ENCODE measurements at places on chromosomes 1 and 21.

DNA sequence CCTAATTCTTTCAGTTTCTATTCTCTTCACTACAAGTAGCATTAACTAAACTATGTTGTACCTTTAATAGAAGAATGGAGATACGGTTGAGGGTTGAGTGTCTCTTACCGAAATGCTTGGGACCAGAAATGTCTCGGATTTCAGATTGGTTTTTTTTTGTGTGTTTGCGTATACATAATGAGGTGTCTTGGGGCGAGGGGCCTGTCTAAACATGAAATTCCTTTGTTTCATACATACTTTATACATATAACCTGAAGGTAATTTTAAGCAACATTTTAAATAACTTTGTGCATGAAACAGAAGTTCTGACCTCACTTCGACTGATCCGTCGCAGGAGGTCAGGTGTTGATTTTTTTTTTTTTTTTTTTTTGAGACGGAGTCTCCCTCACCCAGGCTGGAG, 36.3 kb upstream of the MYOCOS start:
- no peak for DNase-seq

- peak; percentile 16 for DNase-seq
Measured at GRCh38 chr21:45847870-45848269, 133.7 kb upstream of the COL6A1 start.

GRCh38 chr1:202156590-202156989, 3.8 kb downstream of the PTPN7 start:
- DNase-seq, result no peak

- DNase-seq, result no peak
Measured at GRCh38 chr1:2134621-2135307, 59.8 kb downstream of the FAAP20 start.

- DNase-seq, result no peak
Measured at GRCh38 chr21:17386498-17386897, 126.3 kb upstream of the CXADR start.

- no peak for DNase-seq
Measured at GRCh38 chr1:244161236-244161510, 110.1 kb downstream of the ZBTB18 start.

GRCh38 chr1:247358920-247359319, 27.3 kb upstream of the ZNF496 start:
- DNase-seq, result no peak

- no peak for DNase-seq
Measured at GRCh38 chr1:183039985-183040447, 16.8 kb downstream of the LAMC1 start.

- no peak for DNase-seq
Measured at GRCh38 chr1:69994241-69994640, 211.1 kb downstream of the LRRC40 start.

DNA sequence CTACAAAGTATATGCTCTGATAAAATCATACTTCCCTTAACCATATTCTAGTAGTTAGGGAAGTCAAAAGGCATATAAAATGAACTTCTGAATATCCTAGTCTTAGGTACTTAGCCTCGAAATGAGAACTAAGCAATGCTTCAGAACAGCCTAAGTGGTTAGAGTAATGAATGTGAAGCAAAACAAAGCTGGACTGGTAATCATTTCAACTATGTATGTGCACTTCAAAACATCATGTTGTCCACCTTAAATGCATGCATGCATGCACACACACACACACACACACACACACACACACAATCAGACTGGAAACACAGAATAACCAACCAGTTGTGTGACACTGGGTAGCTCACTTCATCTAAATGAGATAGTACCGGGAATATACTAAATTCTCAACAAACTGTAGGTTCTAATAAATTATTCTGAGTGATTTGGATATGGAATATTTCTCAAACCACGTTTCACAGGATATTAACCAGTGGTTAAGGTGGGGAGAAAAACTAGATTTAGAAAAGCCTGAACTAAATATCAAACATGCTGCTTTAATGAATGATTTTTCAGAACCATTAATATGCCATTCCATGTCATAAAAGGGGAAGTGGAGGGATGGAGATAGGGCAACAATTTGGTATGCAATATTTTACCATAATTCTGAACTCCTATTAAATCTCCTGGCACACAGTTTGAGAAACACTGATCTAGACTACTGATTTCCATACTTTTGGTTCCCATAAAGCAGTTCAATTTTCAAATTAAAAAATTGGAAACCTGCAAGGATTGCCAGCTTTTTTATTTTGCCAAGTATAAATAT, 19.5 kb downstream of the RNF115 start:
- no peak for DNase-seq

DNA sequence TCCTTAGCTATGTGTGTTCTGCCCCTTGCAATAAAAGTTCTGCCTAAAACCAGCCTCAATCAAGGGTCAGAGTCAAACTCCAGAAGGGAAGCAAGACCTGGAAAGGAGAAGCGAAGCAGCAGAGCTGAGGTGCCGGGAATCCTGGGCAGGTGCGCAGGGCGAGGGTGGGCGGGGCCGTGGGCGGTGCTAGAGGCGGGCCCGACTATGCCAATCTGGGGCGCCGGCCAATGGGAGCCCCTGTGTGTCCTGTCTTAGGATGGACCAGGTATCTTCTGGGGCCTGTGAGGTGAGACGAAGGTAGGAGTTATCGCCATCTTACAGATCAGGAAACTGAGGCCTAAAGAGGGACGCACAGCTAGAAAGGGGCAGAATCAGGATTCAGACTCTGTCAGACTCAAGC, 120.3 kb downstream of the PTPRU start:
- DNase-seq, result no peak

- no peak for DNase-seq
Measured at GRCh38 chr21:35254006-35254764, 205.1 kb upstream of the RUNX1 start.

DNA sequence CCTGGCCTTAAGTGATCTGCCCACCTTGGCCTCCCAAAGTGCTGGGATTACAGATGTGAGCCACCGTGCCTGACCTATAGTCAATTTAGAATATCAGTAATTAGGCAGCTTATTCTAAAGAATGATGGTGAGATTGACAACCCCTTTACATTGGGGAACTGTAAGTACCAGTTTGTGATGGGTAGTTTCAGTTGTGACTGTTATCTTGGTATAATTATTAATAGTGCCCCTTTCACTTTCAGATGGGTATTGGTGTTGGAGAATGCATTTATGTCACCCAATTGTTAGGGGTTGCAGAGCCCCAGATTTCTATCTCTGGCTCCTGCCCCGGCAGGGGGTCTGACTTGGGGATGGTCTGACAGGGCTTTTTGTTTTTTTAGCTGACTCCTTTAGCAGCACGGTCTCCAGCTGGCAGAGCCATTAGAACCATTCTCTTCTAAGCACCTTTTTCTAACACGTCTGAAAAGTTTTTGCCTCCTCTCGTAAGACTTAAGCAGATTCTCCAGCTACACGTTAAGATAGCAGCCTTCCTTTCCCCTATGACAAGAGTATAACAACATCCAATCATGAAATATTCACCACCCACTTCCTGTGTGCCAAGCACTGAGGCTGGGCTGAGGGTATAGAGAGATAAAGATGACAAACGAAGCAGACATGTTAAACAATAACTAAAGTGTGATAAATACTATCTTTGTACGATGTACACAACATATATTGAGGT, 157.8 kb downstream of the SDCCAG8 start:
- no peak for DNase-seq

- DNase-seq, result no peak
Measured at GRCh38 chr1:167515461-167515860, 2.9 kb downstream of the CD247 start.

GRCh38 chr1:234243521-234244260, 129.6 kb upstream of the COA6 start:
- no peak for DNase-seq

- DNase-seq, result no peak
Measured at GRCh38 chr1:21841852-21842466, 29.9 kb downstream of the LDLRAD2 start.

- DNase-seq, result no peak
Measured at GRCh38 chr1:50180367-50180766, 71.6 kb downstream of the ELAVL4 start.

DNA sequence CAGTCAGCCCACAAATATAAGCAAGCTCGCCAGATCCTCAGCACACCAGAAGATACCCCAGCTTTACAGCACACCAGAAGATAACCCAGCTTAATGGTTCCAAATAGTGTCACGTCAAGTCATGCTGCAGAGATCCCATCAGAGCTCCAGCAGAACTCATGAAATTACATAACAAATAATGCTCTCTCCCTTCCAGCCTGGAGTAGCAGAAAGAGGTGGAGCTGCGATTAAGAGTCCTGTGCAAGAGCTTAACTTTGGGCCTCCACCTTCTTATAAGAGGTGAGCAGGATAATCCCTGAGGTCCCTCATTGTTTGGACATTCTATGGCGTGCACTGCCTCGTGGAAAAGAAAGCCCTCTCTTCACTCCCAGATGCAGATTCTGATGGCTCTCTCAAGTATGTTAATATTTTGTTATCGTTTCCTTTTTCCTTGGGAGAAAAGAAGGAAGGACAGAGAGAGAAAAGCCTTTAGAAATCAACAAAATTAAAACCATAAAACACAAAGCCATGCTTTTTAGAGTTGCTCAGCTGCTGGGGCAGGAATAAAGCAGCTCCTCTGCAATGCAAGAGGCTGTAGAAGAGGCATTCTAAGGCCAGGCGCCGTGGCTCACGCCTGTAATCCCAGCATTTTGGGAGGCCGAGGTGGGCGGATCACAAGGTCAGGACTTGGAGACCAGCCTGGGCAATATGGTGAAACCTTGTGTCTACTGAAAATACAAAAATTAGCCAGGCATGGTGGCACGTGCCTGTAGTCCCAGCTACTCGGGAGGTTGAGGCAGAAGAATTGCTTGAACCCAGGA, 59.1 kb downstream of the GLUL start:
- no peak for DNase-seq
